ENCODE measurements at places on chromosomes 5 and 9. TPM values are rescaled to one million over a fixed set of nuclear protein-coding genes. Genes with fewer than 3 reads are reported as not detected.

DNA sequence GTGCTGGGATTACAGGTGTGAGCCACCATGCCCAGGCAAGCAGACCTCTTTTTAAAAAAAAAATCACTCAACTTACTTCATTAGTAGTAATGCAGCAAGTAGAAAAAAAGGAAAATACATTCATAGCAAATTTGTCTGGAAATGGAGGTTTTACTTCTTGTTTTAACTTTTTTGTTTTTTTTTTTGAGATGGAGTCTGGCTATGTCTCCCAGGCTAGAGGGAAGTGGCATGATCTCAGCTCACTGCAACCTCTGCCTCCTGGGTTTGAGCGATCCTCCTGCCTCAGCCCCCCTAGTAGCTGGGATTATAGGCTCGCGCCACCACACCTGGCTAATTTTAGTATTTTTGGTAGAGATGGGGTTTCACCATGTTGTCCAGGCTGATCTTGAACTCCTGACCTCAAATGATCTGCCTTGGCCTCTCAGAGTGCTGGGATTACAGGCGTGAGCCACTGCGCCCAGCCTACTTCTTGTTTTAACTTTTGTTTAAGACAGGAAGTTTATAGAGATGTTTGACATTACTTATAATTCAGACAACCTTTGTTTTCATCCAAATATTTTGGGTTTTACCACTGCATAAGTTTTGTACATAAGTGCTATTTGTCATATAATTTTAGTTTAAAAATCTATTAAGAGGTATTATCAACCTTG, 26.5 kb downstream of the UBE2R2 start:
- no peaks in the 10 kb centered on the region for H3K27me3 ChIP-seq
- no peaks in the 10 kb centered on the region for H3K36me3 ChIP-seq
- H3K27ac ChIP-seq, result no peak overlapping the region
- DNase-seq, result no peak
- H3K4me1 ChIP-seq, result peaks cover 3% of the 10 kb centered on the region
- no peak overlapping the region for H3K4me3 ChIP-seq

GRCh38 chr5:83987513-83988292, 267.0 kb upstream of the HAPLN1 start:
- no peak overlapping the region for H3K27ac ChIP-seq
- H3K4me3 ChIP-seq, result no peak overlapping the region
- DNase-seq, result no peak
- no peaks in the 10 kb centered on the region for H3K27me3 ChIP-seq
- peaks cover 8% of the 10 kb centered on the region for H3K4me1 ChIP-seq
- H3K36me3 ChIP-seq, result no peaks in the 10 kb centered on the region

DNA sequence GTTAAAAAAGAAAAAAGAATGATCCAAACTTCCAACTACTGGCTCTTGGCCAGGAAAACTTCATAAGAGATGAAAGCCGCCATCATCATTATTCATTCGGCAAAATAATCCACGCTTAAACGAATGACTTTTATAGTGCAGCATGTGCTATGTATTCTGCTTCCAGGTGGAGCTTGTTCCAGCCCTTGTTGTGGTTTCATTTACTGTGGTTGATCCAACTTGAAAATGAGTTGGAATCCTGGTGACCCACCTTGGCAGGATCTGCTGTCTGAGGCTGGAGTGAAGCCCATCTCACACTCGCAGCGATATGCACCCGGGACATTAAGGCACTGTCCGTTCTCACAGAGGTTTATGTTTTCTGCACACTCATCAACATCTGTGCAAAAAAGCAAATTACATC, 209.6 kb downstream of the FBN2 start:
- no peak overlapping the region for H3K4me3 ChIP-seq
- H3K36me3 ChIP-seq, result peaks cover 5% of the 10 kb centered on the region
- H3K27ac ChIP-seq, result no peak overlapping the region
- H3K27me3 ChIP-seq, result no peaks in the 10 kb centered on the region
- DNase-seq, result no peak
- H3K4me1 ChIP-seq, result peaks cover 4% of the 10 kb centered on the region

NLN gene
- total RNA-seq, result 94.0 TPM
